ENCODE measurements at places on chromosomes 12 and 14.

GRCh38 chr12:120904197-120904773 is at the start of gene SPPL3:
Gene SPPL3 (minus strand): TSS chr12:120904358. CDS start chr12:120903867, 491 bp downstream.
- DNase-seq, result peak; percentile 88

DNA sequence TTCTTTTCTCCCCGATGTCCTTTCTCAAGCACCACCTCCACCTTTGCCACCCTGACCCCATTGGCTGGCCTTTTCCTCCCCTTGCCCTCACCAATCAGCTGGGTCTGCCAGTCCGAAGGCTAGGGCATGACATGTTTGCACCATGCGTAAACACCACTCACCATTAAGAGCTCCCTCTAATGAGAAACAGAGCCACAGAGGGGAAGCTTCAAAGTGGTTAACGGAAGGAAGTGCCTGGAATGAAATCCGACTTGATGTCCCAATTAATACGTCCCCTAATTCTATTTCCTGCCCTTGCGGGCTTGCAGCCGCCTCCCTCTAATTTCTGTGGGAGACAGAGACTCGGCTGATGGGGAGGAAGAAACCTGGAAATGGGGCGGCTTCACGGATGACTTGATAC is 318.5 kb upstream of the TBX3 start:
- DNase-seq, result no peak

- DNase-seq, result no peak
Measured at GRCh38 chr12:14279845-14280244, 85.6 kb upstream of the ATF7IP start.

DNA sequence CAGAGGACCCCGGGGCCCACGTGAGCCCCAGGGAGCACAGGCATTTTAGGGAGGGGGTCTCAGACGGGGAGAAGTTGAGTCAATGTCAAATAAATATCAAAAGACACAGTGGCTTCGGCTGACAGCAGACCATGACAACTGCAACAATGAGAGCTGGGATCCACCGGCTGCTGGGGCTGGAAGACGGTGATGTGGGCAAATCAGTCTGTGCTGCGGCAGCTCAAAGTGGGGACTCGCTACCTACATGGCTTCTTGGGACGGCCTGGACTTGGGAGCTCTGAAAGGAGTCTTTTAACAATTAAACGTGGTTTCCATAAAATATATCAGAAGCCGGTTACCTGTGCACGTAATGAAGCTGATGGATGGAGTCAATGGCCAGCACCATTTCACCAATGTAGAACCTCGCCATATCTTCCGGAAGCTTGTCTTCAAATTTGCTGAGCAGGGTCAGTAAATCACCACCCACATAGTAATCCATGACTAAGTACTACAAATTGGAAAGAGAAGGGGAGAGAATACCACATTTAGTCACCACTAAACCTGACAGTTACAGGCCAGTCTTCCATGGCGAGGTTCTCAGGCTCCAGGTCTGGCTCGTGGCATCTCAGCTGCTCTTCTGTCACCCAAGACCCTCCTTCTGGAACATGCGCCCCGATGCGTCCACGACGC is 58.0 kb downstream of the CDC42BPB start:
- DNase-seq, result no peak

- DNase-seq, result no peak
Measured at GRCh38 chr14:68386950-68387779, 405.7 kb downstream of the ZFP36L1 start.

DNA sequence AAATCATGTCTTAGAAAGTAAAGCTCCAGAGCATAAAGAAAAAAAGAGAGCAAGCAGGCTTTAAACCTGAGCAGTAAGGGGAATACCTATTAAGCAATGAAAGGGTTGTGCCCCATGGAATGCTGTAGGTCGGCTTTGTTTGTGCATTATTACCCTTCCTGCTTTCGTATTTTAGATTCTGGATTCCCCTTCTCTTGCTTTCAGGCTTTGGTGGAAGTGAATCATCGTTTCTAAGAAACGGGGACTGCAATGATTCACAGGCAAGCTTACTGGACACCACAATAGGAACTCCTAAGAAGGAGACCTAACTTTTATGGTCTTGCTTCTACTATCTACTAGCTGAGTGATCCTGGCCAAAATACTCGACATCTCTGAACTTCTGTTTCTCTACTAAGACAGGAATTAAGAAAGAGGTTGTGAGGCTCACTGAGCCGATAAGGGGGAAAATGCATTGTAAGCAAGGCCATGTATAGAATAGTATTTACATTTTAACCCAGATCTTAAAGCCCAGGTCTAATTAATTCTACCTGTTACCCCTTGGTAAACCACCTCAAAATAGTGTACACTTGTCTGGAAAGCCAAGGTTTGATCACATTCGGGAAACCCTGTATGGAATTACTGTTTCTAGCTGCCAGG is 1.2 kb upstream of the BMAL2 start:
- no peak for DNase-seq

GRCh38 chr12:107393043-107393717 is 292.4 kb upstream of the PWP1 start:
- no peak for DNase-seq

GRCh38 chr12:72872996-72873395 is 600.8 kb downstream of the TRHDE start:
- no peak for DNase-seq

- DNase-seq, result no peak
Measured at GRCh38 chr14:33573301-33573880, 377.5 kb downstream of the EGLN3 start.

DNA sequence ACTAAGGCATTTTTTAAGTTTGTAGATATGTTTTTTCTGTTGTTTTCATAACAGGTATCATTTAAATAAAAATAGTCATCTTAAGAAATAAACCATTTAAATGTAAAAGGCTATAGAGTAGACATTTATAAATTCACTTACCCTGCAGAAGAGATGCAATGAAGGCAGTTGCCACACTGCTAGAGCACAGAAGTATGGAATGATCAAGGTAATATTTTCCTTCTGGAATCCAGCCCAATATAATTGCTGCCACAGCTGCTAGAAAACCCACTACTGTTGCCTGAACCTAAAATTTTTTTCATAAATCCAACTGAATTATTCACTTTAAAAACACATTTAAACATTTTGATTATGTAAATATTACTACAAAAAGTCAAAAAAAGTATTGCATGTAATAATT is 69.2 kb downstream of the SLC41A2 start:
- no peak for DNase-seq

DNA sequence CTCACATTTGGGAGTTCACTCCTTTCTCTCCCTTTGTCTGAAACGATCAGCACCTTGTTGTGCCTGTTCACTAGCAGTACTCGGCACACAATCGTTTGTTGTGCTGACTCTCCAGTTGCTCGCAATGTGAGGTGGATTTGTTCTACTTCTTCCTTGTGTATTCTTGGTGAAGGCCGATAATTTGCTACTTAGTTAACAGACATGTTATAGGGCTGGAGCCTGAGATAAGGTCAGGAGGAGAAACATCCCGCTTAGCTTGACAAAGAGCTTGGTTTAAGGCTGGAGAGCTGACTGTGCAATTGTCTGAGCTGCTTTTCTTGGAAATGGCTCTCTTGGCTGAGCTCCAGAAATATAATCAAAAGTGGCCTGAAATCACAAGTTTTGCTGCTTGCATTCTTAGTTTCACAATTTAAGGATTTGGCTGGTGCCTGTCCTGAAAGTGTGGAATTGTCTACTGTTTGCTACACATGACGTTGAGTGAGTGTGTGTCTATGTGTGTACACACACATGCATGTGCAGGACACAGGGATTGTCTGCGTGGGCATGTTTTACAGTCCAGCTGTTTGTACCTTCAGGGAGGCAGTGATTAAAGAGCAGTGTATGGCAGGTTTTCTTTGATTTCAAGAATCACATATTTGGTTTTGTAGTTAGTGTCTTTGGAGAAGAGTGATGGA is 77.7 kb downstream of the ARF6 start:
- no peak for DNase-seq

- DNase-seq, result no peak
Measured at GRCh38 chr14:68974759-68975347, 4.2 kb downstream of the ACTN1 start.

DNA sequence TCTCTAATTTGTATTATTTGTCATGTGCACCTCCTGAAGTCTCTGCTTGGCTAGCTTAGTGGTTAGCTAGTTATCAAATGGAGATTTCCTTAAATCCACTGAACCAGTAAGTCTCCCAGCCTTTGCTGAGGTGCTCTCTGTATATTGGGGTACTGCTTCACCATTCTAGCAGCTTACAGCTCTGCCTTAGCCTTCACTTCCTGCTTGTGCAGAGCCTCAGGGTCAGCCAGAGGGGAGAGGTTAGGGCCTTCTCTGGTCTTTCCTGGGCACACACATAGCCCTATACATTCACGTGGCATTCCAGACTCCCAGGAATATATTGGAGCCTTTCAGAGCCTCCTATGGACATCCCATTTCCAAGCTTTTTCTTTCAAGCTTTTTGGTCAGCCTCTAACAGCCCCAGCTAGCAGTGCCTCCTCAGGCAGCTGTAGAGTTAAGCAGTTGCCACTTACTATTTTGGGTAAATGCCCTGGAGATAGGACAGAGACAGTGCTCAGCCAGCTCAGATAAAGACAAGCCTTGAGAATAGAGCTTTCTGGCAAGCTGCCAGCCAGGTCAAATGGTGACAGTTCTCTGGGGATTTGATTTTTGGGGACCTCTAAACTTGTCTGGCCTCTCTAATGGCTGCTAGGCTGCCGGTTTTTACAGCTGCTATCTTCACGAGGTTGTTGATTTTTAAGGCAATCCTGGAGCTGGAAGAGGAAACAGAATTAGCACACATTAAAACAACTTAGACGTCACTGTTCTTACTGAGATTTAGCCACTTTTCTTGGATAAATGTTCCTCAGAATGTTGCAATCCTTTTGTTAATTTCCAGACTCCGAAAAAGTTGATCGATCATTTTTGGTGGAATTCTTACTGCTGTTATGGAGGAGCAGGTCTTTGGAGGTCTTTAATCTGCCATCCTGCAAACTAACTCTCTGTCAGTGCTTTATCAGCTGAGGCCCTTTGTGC is 32.9 kb downstream of the FBXW8 start:
- no peak for DNase-seq

DNA sequence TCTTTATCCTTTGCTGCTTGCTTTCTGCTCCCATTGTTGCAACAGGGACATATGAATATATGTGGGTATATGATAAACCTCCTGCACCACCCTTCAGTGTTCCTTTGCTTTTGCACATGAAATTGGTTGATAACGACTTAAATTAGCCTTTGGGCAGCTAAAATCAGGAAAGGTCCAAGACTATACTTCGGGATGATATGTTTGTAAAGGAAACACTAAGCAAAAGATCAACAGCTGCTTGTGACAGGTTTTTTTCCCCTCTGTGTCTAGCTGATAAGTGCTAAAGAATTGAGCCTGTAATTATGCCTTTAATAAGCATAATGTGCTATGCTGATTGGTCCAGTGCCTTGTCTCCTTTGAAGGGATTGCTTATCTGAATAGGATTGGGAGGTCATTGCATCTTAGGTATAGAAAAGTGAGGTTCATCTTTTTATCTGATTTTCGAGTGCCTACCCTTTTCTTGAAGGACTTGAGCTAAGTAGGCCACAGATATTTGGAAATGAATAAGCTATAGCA is 59.4 kb downstream of the PPHLN1 start:
- no peak for DNase-seq

- DNase-seq, result no peak
Measured at GRCh38 chr12:22282283-22282682, 52.2 kb downstream of the ST8SIA1 start.

- DNase-seq, result no peak
Measured at GRCh38 chr12:52741375-52742195, 35.6 kb downstream of the KRT76 start.

GRCh38 chr12:129083121-129083840 is 230.0 kb downstream of the GLT1D1 start:
- no peak for DNase-seq

DNA sequence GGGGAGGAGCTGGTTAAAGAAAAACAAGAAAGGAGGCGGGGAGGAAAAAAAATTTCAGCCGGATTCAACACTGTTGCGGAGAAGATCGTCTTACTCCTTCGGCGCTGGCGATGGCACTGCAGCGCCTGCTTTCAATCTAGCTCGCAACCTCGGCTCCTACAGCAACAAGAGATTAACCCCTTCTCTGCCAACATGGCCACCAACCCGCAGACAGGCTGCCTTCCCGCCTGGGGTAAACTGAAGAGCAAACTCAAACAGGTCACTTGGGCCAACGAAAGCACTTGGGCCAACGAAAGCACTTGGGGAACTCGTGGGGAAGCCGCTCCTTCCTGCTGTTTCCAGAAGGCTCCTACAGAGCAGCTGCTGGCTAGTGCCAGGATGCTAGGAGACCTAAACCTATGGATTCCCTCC is 73.7 kb downstream of the CIT start:
- no peak for DNase-seq

GRCh38 chr12:5865397-5865796 is 79.7 kb downstream of the ANO2 start:
- DNase-seq, result no peak

- DNase-seq, result no peak
Measured at GRCh38 chr12:70661466-70662161, 24.4 kb upstream of the PTPRB start.

GRCh38 chr14:24734917-24735500 is 101.0 kb upstream of the GZMB start:
- peak; percentile 82 for DNase-seq

DNA sequence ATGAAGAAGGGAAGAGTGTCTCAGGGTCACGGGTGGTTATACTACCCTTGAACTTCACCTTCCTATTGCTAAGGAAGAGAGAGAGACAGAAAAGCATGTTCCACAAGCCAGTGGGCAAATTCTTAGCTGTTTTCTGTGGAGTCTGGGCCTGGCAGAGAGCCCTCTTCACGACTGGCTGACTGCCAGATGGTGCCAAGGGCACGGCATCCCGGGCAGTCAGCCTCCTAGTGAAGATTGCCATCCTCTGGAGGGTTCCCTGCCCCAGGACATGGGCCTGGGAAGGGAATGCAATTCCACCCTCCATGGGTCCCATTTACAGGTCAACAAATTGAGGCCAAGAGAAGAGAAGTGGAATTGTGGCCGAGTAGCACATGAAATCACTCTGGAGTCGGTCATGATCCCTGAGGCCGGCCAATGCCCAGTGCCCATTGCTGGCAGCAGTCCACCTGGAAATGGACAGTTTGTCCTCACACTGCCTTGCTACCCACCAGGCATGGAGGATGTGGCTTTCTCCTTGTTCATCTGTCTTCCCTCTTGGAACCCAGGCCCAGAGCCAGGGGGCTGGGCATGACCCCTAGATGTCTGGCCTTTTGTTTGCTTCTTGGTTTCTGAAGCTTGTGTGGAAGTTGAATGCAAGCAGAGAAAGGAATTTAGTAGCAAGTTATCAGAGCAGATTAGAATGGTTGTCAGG is 9.9 kb downstream of the TUNAR start:
- no peak for DNase-seq

GRCh38 chr14:51357250-51357649 is 117.2 kb downstream of the TMX1 start:
- no peak for DNase-seq

All from NCI-H2107 (cell line).